ENCODE measurements at places on chromosomes 12 and 14.

GRCh38 chr12:262817-263216 lies at the start of gene SLC6A13:
TSS of gene SLC6A13 (minus strand) at chr12:262836. CDS start at chr12:260052, 2,784 bp downstream.
- DNase-seq, result no peak

- DNase-seq, result no peak
Measured at GRCh38 chr14:44589180-44589579, 82.1 kb upstream of the FSCB start.

GRCh38 chr14:20711685-20712084 lies 23.1 kb downstream of the ANG start:
- DNase-seq, result no peak

- DNase-seq, result no peak
Measured at GRCh38 chr14:51398898-51399297, 158.9 kb downstream of the TMX1 start.

GRCh38 chr12:2173971-2174370 lies 121.2 kb downstream of the CACNA1C start:
- no peak for DNase-seq

DNA sequence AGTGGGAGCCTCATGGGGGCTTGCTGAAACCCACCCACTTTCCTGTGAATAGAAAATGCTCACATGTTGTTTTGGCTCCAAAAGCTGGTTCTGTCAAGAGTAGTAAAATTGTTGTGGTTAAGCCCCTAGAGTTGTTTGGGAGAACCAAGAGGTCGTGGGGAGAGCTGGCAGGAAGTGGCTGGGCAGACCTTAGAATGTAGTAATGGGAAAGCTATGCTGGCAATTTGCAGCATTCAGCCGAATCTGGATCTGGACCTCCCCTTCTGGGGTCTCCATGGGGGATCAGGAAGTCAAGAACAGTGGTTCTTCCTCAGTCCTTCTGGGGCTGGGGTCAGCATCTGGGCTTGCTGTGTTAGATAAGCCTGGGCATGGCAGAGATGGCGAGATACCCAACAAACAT lies 150.6 kb upstream of the TBX3 start:
- DNase-seq, result no peak

DNA sequence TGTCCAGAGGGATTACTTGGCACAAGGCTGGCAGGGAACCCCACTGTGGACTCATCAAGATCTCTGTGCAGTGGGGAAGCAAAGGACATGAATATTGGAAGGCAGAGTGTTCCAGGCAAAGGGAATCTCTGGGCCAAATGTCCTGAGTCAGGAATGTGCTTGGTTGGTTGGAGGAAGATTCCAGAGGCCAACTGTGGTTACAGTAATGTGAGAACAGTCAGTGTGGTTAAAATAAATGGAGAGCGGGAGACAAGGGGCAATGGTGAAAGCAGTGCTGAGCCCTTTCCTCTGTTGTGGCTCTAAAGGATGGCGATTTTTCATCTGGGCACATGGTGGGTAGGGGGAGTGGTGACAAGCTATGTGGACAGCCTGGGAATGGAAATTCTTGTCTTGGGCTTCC lies 948.2 kb downstream of the BCL11B start:
- no peak for DNase-seq

DNA sequence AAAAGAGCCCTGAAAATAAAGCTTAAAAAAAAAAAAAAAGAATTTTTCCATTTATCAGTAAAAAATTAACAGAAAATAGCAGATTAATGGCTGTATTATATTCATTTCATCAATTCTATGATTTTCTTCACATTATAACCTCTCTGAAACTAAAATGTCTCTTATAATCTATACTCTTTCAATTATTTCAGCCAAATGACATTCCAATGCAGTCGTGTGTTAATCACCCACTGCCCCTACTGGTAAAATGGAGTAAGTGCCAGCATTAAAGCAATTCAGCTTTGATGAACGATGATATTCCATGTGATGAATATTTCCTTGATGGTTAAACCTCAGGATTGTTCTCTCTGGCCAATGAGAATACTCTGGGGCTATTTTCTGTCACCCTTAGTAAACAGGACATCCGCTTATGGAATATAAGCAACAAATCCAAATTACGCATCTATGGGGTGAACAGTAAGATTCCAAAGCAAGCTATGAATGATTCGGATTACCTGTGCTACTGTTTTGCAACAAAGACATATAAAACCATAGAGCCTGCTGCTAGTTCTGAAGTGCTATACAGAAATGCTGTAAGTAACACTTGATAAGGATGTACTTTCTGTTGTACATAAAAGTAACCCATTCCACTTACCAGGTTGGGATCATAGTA lies 20.3 kb upstream of the SYCP3 start:
- peak; percentile 9 for DNase-seq

DNA sequence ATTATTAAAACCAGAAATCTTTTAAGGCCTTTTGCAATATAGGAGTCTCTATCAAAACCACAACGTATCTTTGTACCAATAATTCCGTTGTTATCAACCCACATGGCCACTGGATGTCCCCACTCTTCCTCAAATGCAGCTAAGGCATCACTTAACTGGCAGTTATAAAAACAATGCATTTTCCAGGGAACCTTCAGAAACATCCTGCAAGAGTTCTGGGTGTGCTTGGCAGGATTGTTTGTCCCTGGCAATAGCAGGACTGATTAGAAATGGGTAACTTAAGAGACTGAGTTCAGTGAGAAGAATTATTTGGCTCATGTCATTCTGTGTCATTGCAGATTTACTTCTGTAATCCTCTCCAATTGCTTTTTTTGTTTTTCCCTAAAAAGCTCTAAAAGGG lies 112.0 kb downstream of the SLC15A5 start:
- DNase-seq, result no peak

DNA sequence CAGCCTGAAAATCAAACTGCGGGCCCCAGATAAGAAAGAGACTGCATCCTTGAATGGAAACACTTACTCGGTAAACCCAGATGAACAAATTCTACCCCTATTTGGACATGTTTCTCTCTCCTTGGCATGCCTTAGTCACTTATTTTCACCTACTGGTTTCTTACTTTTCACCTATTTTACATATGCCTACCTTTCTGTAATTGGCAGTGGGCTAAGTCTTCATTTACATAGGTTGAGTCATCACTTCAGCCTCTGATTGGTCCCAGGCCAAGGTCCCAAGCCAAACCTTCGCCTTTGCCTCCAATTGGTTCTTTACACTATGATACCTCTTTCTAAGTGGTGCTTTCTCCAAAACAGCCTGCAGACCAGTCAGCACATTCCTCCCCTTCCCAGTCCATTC lies 111.3 kb downstream of the DYRK2 start:
- DNase-seq, result no peak

- no peak for DNase-seq
Measured at GRCh38 chr12:59886131-59886733, 290.4 kb downstream of the SLC16A7 start.

DNA sequence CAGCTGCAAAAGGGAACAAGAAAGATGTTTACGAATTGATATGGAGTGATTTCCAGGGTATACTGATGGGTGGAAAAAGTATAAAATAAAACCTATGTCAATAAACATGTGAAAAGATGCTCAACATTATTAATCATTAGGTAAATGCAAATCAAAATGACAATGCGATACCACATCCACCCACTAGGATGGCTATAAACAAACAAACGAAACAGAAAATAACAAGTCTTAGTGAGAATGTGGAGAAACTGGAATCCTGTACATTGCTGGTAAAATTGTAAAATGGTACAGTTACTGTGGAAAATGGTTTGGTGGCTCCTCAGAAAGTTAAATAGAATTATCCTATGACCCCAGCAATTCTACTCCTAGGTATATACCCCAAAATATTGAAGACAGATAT lies 9.5 kb upstream of the BEST3 start:
- DNase-seq, result no peak

- DNase-seq, result no peak
Measured at GRCh38 chr14:101444116-101444515, 117.2 kb upstream of the DIO3 start.

DNA sequence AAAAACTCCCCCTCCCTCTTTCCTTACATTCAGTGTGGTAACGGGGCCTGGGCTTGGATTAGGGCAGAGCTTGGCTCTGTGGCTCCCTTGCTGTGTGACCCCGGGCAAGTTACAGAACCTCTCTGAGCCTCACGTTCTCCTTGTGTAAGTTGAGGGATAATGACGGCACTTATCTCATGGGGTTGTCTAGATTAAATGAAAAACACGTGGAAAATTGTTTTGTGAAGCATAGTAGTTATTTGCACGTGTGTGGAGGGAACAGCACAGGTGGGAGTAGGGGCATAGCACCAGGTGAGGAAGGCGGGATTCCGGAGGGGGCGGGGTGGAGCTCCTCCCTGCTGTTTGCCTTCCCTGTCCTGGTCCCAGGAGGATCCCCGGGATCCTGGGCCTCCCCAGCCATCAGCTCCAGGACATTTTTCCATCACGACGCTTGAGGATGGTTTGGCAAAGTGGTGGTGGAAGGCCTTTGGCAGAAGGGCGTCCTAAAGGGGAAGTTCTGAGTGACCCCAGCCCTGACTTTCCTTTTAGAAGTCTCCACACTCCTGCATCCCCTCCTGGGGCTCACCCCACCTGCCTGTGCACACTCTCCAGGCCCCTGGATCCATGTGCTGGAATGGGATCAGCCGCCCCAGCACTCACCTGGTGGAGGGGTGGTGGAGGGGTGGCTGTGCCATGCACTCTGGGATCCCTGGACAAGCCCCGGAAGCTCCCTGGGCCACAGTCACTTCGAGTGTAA lies 22.7 kb downstream of the LRTM2 start:
- no peak for DNase-seq

GRCh38 chr14:35124127-35124526 lies 1.8 kb downstream of the PRORP start:
- DNase-seq, result no peak

- no peak for DNase-seq
Measured at GRCh38 chr12:23781118-23781517, 168.4 kb downstream of the SOX5 start.

DNA sequence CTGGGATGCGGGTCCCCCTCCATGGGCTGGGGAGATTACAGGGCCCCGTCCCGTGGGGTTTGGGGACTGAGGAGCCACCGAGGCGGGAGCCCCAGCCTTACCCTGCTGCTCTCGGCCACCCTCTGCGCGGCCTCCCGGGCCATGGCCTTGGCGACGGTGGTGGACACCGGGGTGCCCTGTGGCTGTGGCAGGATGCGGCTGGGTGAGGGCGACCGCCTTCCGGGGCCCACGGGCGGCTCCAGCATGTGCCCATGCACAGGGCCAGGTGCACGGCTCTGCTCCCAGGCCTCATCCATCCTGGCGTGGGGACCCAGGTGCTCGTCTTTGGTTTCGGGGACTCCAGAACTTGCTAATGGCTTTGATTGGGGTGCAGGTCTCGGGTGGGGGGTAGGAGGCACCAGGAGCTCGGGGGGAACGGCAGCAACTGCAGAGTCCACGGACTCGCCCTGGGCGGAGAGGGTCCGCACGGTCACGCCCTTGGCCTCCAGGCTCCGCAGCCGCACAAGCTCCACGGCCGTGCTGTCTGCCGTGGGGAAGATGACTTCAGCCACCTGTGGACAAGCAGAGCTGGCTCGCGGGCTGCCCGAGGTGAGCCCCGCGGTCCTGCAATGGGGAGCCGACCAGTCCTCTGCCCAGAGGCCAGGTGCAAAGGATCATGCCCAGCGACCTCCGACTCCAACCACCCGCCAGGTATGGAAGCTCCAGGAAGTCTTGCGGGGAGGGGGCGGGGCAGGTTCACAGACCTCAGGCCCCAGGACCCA lies 99.2 kb downstream of the PIWIL1 start:
- DNase-seq, result no peak

DNA sequence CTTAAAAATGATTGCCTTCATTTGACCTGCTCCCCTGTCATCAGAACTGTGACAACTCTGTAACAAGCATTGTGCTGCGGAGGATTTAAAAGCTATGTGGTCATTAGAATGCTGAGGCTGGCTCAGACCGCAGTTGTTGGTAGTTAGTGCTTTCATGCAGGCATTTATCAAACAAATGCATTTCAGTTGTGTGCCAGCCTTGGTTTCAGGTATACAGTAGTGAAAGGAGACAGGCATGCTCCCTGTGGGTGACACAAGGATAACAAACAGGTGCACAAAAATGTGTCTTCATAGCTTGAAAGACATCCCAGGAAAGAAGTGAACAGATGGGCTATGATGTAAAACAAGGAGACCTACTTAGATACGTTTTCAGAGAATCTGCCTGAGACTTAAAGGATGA lies 60.6 kb downstream of the MARK3 start:
- DNase-seq, result no peak

Data from KG1 (cell line).